Sigmoid colon (tissue), 7 donors: ENCODE measurements at places on chromosomes 2 and 18. TPM values are rescaled to one million over a fixed set of nuclear protein-coding genes. Genes with fewer than 3 reads are reported as not detected.

DNA sequence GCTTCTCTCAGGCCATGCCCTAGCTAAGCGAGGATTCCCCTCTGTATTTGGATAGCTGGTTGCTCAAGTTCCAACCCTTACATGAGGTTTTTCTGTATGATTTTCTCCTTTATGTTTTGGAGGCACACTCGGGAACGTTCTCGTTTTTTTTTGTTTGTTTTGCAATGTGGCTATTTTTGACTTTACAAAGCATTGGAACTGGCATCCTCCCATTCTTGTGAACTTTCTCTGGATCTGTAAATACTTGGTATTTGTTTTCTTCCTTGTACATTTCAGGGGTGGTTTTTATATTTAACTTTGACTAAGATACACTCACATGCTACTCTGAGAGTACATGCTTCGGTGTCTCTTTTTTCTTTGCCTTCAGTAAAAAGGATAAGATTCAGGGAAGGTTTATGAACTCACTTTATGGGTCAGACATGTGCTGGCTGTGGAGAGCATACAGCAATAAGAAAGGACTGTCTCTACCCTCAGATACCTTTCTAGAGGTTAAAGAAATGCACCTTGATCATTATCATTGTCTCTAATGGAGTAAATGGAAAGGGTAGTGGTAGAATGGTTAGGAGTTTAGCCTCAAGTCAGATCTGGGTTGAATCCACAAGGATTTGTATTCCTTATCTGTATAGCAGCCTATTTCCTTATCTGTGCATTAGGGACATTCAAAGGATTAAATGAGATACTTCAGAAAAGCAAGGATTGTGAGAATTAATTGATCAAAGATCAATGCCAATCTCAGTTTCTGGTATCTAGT, 61.9 kb downstream of the MEIS1 start:
- no peak overlapping the region for H3K4me3 ChIP-seq
- no peak for DNase-seq
- H3K27me3 ChIP-seq = no peaks in the 10 kb centered on the region
- H3K4me1 ChIP-seq = no peaks in the 10 kb centered on the region

TSPYL6 gene
- not detected for polyA plus RNA-seq

DNA sequence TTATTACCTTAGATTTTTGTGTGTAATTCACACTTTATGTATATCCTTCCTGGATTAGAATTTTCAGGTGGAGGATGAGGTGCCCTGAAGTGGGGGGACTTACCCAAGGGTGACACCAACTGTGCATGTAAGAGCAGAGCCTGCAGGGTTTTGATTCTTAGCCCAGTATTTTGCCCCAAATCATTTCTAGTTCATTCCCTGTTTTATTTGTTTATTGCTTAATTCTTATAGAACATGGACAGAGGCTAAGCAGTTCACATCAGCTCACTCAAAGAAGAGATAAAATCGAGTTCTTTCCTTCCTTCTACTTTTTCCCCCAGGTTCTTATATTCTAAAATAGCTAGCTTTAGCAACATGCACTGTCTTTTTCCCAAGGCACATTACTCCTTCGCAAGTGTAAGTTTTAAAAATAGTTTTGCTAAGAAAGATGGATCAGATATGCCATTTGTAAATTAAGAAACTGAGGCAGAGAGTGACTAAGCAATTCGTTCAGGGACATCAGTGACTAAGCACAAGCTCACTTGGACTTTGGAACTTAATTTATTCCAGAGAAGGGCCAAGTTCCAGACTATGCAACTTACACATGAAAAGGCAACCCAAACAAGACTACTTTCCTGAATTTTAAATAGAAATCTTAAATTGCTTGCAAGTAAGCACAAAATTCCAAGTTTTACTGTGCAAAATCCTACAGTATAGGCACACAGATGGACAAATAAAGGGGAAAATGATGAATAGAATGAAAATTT, 427.9 kb upstream of the POU3F3 start:
- DNase-seq = no peak
- H3K36me3 ChIP-seq = no peaks in the 10 kb centered on the region
- no peaks in the 10 kb centered on the region for H3K27me3 ChIP-seq
- H3K4me3 ChIP-seq = no peak overlapping the region
- no peak overlapping the region for H3K27ac ChIP-seq

TEKT4 gene
- not detected for polyA plus RNA-seq

DNA sequence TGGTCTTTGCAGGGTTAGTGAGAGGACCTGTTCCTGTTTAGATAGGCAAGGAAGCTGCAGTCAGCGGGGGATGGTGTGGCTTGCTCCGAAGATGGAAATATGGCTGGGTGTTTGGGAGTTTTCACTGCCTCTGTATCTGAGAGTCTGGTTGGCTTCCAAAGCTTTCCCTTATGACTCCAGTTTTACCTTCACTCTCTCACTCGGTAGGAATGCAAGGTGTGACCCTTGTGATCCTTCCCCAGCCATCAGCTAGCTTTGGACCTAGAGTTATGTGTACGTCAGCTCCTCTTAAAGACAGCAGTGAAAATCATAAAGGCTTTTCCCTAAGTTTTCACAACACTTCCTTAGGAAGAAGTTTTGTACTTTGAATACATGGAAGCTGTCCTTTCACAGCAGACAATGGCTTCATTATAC, 35.5 kb upstream of the TMEM87B start:
- DNase-seq = no peak
- H3K27me3 ChIP-seq = no peaks in the 10 kb centered on the region
- H3K4me1 ChIP-seq = no peaks in the 10 kb centered on the region
- no peak overlapping the region for H3K27ac ChIP-seq

RTKN gene
- 44.6 TPM for polyA plus RNA-seq
